ENCODE measurements at places on chromosomes 2 and 18. TPM values are rescaled to one million over a fixed set of nuclear protein-coding genes. Genes with fewer than 3 reads are reported as not detected.

GRCh38 chr18:13379062-13379865, 160.7 kb downstream of the LDLRAD4 start:
- no peaks in the 10 kb centered on the region for H3K36me3 ChIP-seq
- DNase-seq, result no peak
- H3K4me3 ChIP-seq, result peak overlapping the region; percentile 44
- H3K27ac ChIP-seq, result peak overlapping the region; percentile 93
- no peaks in the 10 kb centered on the region for H3K27me3 ChIP-seq
- peaks cover 79% of the 10 kb centered on the region for H3K4me1 ChIP-seq

- peaks cover 16% of the 10 kb centered on the region for H3K4me1 ChIP-seq
- no peak overlapping the region for H3K4me3 ChIP-seq
- peaks cover 46% of the 10 kb centered on the region for H3K36me3 ChIP-seq
- DNase-seq, result no peak
- H3K27ac ChIP-seq, result no peak overlapping the region
- no peaks in the 10 kb centered on the region for H3K27me3 ChIP-seq
Observed at GRCh38 chr2:201208563-201209252, 25.8 kb downstream of the CASP10 start.

DNA sequence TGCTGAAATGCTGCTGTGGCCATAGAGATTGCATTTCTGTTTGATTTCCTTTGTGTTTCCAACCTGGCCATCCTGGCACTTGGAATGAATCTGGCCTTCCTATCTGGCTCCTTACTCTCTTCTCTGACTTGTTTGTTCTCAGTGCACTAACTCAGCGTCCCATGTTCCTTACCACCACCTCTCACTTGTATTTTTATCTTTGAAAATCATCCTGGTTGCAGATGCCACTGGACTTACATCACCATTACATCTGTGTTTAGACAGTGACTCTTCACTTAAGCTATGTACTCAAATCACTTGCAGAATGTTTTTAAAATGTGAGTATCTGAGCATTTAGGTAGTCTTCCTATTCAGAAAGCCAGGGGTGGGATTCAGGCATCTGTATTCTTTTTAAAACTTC, 239.5 kb downstream of the WDR7 start:
- no peak for DNase-seq
- H3K36me3 ChIP-seq, result peaks cover 3% of the 10 kb centered on the region
- no peak overlapping the region for H3K4me3 ChIP-seq
- no peaks in the 10 kb centered on the region for H3K27me3 ChIP-seq
- H3K27ac ChIP-seq, result no peak overlapping the region

- no peak overlapping the region for H3K27ac ChIP-seq
- H3K4me1 ChIP-seq, result no peaks in the 10 kb centered on the region
- H3K4me3 ChIP-seq, result no peak overlapping the region
- no peaks in the 10 kb centered on the region for H3K27me3 ChIP-seq
- DNase-seq, result no peak
Observed at GRCh38 chr2:124315221-124315880, 290.3 kb downstream of the CNTNAP5 start.

Gene VAMP8
- 99.7 TPM for total RNA-seq

DNA sequence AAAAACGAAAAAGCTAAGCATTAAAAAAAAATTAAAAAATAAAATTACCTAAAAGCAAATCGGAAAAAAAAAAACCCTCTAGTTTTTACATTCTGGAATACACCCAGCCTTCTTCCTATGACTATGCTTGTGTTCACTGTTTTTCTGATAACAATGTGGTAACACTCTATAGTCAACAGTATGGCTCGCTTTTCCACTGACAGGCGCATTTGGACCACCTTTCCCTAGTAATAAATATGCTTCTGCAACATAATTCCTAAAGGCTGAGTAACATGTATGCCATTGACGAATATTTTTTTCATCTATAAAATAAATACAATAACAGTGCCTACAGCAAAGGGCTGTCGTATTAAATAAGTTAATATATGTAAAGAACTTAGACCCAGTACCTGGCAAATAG, 27.9 kb downstream of the NOL10 start:
- peaks cover 47% of the 10 kb centered on the region for H3K36me3 ChIP-seq
- no peak overlapping the region for H3K27ac ChIP-seq
- H3K27me3 ChIP-seq, result no peaks in the 10 kb centered on the region
- H3K4me3 ChIP-seq, result no peak overlapping the region
- peaks cover 5% of the 10 kb centered on the region for H3K4me1 ChIP-seq
- no peak for DNase-seq

GRCh38 chr2:151640087-151640486, 94.2 kb downstream of the NEB start:
- peaks cover 26% of the 10 kb centered on the region for H3K4me1 ChIP-seq
- no peak for DNase-seq
- H3K27me3 ChIP-seq, result peaks cover 4% of the 10 kb centered on the region
- peaks cover 4% of the 10 kb centered on the region for H3K36me3 ChIP-seq
- H3K27ac ChIP-seq, result no peak overlapping the region

Gene SERPINB11
- not detected for total RNA-seq

Gene IFIH1
- 14.5 TPM for total RNA-seq

Gene GALR1
- total RNA-seq, result not detected

DNA sequence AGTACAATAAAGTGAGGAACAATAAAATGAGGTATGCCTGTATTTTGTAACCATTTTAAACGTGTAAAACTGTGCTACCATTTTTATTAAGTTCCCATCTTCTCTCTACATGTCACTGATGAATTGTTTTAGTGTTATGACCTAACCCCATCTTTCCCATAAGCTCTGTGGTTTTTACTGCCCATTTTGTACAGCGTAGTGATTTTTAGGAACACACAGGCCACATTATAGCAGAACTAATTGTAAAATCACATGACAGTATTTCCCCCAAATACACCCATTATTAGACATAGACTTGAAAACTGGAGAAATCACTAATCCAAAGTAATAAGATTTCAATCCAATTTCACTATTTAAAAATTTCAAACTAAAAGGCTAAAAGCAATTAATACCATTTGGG, 130.7 kb downstream of the TMEM247 start:
- H3K27ac ChIP-seq, result no peak overlapping the region
- H3K27me3 ChIP-seq, result no peaks in the 10 kb centered on the region
- DNase-seq, result no peak
- no peak overlapping the region for H3K4me3 ChIP-seq

DNA sequence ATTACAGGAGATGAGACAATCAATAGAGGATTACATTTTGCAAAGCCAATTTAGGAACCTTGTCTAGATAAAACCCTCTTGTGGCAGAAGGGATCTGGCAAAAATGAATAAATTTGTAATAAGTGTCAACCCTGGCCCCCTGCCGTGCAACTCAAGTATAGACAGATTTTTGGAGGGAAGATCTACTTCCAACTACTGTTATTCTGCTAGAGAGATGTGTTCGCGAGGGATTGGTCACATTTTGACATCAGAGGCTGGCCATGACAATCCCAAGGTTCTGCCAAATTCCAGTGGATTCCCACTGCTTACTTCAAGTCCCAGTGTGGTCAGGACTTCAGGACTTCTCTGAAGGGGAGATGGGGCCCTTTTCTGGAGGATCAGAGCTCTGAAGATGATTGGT, 192.6 kb downstream of the SH3RF3 start:
- H3K4me3 ChIP-seq, result no peak overlapping the region
- no peak overlapping the region for H3K27ac ChIP-seq
- no peak for DNase-seq
- peaks cover 5% of the 10 kb centered on the region for H3K4me1 ChIP-seq
- peaks cover 25% of the 10 kb centered on the region for H3K27me3 ChIP-seq
- H3K36me3 ChIP-seq, result no peaks in the 10 kb centered on the region

GRCh38 chr2:190697421-190697820, 48.5 kb downstream of the NAB1 start:
- H3K36me3 ChIP-seq, result peaks cover 18% of the 10 kb centered on the region
- no peaks in the 10 kb centered on the region for H3K27me3 ChIP-seq
- peaks cover 25% of the 10 kb centered on the region for H3K4me1 ChIP-seq
- no peak overlapping the region for H3K4me3 ChIP-seq

- DNase-seq, result no peak
- H3K27ac ChIP-seq, result no peak overlapping the region
- no peak overlapping the region for H3K4me3 ChIP-seq
- no peaks in the 10 kb centered on the region for H3K36me3 ChIP-seq
- peaks cover 60% of the 10 kb centered on the region for H3K27me3 ChIP-seq
Observed at GRCh38 chr2:98348066-98348561, 1.9 kb downstream of the CNGA3 start.

GRCh38 chr2:28158791-28159190, 233.9 kb upstream of the FOSL2 start:
- H3K27me3 ChIP-seq, result no peaks in the 10 kb centered on the region
- no peak overlapping the region for H3K27ac ChIP-seq
- H3K4me3 ChIP-seq, result no peak overlapping the region
- H3K4me1 ChIP-seq, result no peaks in the 10 kb centered on the region

- no peak overlapping the region for H3K4me3 ChIP-seq
- H3K27me3 ChIP-seq, result peaks cover 10% of the 10 kb centered on the region
- H3K36me3 ChIP-seq, result no peaks in the 10 kb centered on the region
- DNase-seq, result no peak
- H3K27ac ChIP-seq, result no peak overlapping the region
Observed at GRCh38 chr2:11146076-11146475, 9.2 kb upstream of the SLC66A3 start.

- no peak overlapping the region for H3K4me3 ChIP-seq
- no peak for DNase-seq
- no peaks in the 10 kb centered on the region for H3K36me3 ChIP-seq
- no peaks in the 10 kb centered on the region for H3K4me1 ChIP-seq
Observed at GRCh38 chr2:61969376-61969775, 63.9 kb downstream of the COMMD1 start.

- H3K27ac ChIP-seq, result no peak overlapping the region
- no peak overlapping the region for H3K4me3 ChIP-seq
- peaks cover 29% of the 10 kb centered on the region for H3K27me3 ChIP-seq
- DNase-seq, result no peak
- H3K4me1 ChIP-seq, result no peaks in the 10 kb centered on the region
- no peaks in the 10 kb centered on the region for H3K36me3 ChIP-seq
Observed at GRCh38 chr2:38203446-38203810, 127.5 kb upstream of the CYP1B1 start.

DNA sequence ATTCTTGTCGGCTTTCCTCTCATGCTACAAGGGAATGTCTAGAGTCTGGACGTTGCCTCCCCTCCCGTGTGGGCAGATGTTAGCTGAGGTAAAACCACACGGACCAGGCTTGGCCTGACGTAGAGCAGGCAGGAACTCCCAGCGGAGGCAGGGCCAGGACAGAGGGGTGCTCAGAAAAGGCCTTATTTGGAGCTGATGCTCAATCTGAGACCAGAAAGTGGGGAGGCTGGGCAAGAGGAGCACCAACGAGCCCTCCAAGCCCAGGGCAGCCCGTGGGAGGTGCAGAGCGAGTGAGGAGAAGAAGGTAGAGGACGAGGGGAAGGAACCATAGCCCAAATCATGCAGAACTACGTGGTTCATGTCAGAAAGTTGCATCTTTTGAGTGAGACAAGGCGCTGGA, 9.0 kb downstream of the TEX51 start:
- H3K4me3 ChIP-seq, result no peak overlapping the region
- no peaks in the 10 kb centered on the region for H3K4me1 ChIP-seq
- no peaks in the 10 kb centered on the region for H3K27me3 ChIP-seq
- DNase-seq, result no peak
- no peak overlapping the region for H3K27ac ChIP-seq
- H3K36me3 ChIP-seq, result no peaks in the 10 kb centered on the region

DNA sequence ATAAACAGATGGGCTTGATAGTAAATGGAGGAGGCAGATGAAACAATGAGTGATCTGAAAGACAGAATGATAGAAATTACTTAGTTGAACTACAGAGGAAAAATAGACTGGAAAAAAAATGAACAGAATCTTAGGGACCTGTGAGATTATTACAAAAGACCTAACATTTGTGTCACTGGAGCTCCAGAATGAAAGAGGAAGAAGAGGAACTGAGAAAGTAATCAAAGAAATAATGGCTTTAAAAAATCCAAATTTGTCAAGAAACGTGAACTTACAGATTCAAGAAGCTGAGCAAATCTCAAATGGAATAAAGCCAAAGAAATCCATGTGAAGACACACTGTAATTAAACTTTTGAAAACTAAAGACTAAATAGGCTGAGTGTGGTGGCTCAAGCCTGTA, 28.3 kb downstream of the EVA1A start:
- H3K4me1 ChIP-seq, result no peaks in the 10 kb centered on the region
- no peak overlapping the region for H3K4me3 ChIP-seq
- DNase-seq, result no peak
- peaks cover 27% of the 10 kb centered on the region for H3K27me3 ChIP-seq

- no peak overlapping the region for H3K4me3 ChIP-seq
- H3K27ac ChIP-seq, result no peak overlapping the region
- H3K4me1 ChIP-seq, result peaks cover 19% of the 10 kb centered on the region
- H3K27me3 ChIP-seq, result no peaks in the 10 kb centered on the region
Observed at GRCh38 chr2:85847051-85847588, 41.7 kb downstream of the ST3GAL5 start.

DNA sequence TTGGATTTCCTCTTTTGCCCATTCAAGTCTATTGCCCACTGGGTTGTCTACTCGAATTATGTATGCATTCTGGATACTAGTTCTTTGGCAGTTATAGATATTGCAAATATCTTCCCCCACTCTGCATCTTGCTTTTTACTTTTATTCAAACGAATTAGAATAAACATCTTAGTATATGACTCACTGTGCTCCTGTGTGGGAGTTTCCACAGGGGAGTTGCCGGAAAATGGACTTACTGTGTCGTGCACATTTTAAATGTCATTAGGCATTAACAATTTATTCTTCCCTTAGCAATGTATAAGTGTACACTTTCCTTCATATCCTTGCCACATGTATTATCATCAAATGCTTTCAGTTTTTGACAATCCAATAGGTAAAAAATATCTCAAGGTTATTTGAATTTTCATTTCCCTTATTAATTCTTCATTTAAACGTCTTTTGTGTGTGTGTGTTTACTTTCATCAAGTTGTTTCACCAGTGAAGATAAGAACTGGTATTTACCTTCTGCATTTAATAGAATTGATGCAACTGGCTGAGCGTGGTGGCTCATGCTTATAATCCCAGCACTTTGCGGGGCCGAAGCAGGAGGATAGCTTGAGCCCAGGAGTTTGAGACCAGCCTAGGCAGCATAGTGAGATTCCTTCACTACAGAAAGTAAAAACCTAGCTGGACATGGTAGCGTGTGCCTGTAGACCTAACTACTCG, 4.6 kb upstream of the UGT1A5 start:
- H3K4me3 ChIP-seq, result no peak overlapping the region
- no peaks in the 10 kb centered on the region for H3K4me1 ChIP-seq
- H3K36me3 ChIP-seq, result no peaks in the 10 kb centered on the region
- no peak overlapping the region for H3K27ac ChIP-seq

- H3K4me3 ChIP-seq, result no peak overlapping the region
- no peak for DNase-seq
- H3K36me3 ChIP-seq, result no peaks in the 10 kb centered on the region
Observed at GRCh38 chr2:86646865-86647264, 23.2 kb upstream of the RNF103 start.

GRCh38 chr18:62632788-62633455, 82.4 kb upstream of the PHLPP1 start:
- peaks cover 22% of the 10 kb centered on the region for H3K27me3 ChIP-seq
- DNase-seq, result no peak
- H3K27ac ChIP-seq, result no peak overlapping the region
- H3K4me1 ChIP-seq, result peaks cover 2% of the 10 kb centered on the region

DNA sequence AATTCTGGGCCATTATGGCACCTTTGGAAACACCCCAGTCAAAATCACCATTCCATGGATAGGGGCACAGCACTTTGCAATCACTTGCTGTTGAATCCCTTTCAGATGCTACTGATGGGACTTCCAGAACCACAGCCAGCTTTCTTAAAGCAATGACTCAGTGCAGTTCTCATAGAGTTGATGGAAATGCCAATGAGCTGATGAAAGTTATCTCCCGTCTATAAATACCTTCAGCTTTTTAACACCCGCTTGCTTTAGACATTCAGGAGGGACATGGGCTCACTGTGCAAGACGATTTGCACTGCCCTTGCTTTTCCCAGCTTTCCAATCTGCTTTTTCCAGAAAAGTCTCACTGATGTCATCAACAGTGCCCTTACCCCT, 66.7 kb upstream of the RPL31 start:
- H3K4me1 ChIP-seq, result peaks cover 1% of the 10 kb centered on the region
- H3K4me3 ChIP-seq, result no peak overlapping the region
- DNase-seq, result no peak
- H3K27ac ChIP-seq, result no peak overlapping the region
- H3K36me3 ChIP-seq, result no peaks in the 10 kb centered on the region
- no peaks in the 10 kb centered on the region for H3K27me3 ChIP-seq
